ENCODE measurements at places on chromosomes 13 and 19.

DNA sequence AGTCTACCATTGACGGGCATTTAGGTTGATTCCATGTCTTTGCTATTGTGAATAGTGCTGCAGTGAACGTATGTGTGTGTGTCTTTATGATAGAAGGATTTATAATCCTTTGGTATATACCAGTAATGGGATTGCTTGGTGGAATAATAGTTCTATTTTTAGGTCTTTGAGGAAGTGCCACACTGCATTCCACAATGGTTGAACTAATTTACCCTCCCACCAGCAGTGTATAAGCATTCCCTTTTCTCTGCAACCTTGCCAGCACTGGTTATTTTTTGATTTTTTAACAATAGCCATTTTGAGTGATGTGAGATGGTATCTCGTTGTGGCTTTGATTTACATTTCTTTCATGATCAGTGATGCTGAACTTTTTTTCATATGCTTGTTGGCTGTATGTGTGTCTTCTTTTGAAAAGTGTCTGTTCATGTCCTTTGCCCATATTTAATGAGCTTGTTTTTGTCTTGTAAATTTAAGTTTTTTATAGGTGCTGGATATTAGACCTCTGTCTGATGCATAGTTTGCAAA lies 37.5 kb downstream of the RFC3 start:
- DNase-seq, result no peak

DNA sequence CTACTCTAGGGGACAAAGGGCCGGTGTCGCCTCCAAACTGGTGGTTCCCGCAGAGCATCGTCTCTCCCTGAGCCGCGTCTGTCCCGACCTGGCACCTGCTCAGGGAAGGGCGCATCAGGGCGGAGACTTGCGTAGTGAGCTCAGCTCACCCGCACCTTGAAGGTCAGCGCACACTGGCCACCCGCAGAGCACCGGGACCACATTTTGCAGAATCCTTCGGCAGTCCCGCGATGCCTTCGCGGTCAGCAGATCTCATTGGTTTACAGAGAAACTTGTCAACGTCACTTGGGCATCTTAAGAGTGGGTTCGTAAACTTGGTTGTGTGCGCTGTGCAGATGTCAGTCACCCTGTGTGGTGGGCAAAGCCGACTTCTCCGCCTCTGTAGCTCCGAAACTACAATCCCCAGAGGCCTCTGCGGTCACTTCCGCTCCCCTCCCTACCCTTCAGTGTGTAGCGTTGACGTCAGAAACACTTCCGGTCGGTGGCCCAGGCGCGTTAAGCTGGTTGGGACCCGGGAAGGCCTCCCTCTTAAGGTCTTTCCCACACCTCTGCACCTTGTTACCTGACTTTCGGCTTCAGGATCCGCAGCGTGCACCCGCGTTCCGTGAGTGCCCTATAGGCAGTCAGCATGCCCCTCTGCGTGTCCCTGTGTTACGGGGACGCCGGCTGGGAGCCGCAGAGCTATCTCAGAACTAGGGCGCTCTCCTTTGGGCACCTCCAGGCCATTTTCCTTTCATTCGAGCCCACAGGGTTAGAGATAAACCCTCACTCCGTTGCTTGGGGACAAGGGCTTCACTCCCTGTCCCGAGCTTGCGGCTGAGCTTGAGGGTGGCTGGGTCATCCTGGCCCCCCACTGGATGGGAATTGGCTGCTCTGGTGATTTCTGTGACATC lies 36.5 kb upstream of the ZNF527 start:
- peak; percentile 83 for DNase-seq

GRCh38 chr13:26743971-26744370 lies 16.6 kb downstream of the GPR12 start:
- DNase-seq, result no peak

GRCh38 chr19:50908336-50908735 lies 2.9 kb downstream of the KLK4 start:
- no peak for DNase-seq

DNA sequence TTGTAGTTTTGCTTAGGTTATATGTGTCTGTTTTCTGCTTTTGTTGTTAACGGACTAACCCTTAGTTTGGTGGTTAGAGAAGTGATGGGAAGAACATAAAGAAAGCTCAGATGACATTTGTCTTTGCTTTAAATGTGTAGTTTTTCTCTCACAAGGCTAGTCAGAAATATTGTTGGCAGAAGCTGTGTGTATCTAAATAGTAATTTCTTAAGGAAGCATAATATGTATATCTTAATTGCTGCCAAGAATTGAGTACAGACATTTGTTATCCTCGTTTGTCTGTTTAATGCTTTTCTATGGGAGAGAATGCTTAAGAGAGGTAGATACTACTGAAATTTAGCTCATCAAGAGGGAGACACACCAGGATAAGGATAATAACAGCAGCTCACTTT lies 2.7 kb downstream of the RGCC start:
- DNase-seq, result no peak

Data from suppressor macrophage (primary cell).